ENCODE measurements at places on chromosomes 11 and 22.

DNA sequence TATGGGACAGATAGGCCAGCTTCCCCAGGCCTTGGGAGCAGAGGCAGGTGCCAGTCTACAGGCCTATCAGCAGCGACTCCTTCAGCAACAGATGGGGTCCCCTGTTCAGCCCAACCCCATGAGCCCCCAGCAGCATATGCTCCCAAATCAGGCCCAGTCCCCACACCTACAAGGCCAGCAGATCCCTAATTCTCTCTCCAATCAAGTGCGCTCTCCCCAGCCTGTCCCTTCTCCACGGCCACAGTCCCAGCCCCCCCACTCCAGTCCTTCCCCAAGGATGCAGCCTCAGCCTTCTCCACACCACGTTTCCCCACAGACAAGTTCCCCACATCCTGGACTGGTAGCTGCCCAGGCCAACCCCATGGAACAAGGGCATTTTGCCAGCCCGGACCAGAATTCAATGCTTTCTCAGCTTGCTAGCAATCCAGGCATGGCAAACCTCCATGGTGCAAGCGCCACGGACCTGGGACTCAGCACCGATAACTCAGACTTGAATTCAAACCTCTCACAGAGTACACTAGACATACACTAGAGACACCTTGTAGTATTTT lies 26.6 kb upstream of the L3MBTL2 start:
- ATAC-seq = no peak

DNA sequence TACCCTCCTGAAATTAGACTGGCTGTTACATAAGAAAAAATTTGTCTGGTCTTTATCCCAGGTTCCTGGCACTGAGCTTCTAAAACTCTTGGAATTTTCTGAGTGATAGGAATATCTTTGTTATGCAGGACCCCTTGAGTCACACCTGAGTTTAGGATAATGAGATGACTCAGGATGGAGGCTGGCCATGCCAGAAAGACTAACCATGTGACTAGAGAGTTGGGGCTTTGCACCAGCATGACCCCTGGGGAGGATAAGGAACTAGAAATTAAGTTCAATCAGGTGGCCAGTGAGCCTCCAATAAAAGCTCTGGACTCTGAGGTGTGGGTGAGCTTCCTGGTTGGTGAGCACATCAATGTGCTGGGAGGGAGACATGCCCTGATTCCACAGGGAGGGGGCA lies 88.1 kb downstream of the XRRA1 start:
- no peak for ATAC-seq

GRCh38 chr22:35930933-35931332 lies 97.7 kb downstream of the RBFOX2 start:
- ATAC-seq = peak; percentile 91

GRCh38 chr11:102416976-102417375 lies 35.6 kb downstream of the TMEM123 start:
- ATAC-seq = no peak

DNA sequence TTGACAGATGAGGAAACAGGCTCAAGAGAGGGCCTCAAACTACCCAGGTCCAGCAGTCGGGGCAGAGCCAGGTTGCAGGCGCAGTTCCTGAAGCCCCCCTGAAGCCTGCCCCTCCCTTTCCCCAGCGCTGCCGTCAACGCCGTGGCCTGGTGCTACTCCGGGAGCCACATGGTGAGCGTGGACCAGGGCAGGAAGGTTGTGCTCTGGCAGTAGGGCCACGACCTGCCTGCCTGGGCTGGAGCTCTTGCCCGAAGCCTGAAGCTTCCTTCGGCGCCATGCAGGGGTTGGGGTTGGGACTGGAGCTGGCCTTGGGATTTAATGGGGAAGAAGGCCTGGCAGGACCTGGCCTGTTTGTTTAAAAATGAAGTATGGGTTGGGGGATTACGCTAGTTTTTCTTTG lies 15.0 kb downstream of the ATG16L2 start:
- no peak for ATAC-seq

- ATAC-seq = no peak
Measured at GRCh38 chr11:75056814-75057213, 39.9 kb downstream of the OR2AT4 start.

DNA sequence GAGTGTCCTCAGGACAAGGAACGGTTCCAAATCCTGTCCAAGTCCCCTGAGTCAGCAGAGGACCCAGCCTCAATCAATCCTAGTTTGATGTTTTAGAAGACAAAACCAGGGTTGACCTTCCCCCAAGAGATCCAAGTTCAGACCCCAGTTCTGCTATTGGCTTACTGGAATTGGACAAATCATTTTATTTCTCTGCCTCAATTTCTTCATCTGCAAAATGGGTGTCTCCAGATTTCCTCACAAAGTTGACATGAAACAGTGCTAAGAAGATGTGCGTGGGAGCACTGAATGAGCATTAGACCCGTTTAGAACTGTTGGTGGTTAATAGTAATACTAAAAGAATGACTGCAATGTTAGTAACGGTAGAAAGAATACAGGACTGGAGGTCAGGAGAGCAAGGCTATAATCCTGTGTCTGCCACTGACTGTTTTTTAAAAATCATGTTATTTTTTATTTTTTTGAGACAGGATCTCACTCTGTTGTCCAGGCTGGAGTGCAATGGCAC lies 32.8 kb upstream of the SCUBE1 start:
- ATAC-seq = no peak

DNA sequence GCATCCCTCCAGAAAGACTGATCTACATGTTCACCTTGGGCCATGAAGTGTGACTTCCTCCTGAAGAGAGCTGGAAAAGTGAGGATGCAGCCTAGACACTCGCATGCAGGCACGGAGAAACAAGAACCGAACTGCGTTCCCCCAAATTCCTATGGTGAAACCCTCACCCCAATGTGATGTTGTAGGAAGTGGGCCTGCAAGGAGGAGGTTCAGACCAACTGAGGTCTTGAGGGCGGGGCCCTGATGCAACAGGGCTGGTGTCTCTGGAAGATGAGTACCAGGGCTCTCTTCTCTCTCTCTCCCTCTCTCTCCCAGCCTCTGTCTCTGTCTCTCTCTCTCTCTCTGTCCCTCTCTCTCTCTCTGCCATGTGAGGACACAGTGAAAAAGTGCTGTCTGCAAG lies 501.1 kb downstream of the BRD1 start:
- ATAC-seq = no peak

DNA sequence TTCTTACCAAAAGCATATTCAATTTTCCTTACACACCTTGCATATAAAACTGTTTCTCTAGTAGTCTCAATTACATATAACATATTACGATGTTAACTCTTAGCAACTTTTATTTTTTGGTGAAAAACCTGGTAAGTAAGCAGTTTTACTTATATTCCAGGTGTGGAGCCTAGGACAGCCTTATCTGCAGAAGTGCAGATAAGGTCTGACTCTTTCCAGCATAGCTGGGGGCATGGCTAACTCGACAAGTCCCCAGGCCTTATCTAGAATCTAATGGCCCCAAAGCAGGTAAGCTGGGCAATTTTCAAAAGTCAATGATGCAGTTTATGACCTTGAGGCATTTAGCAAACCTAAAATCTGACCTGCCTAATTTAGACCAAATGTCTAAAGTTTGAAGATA lies 4.2 kb upstream of the C1QTNF6 start:
- ATAC-seq = no peak

DNA sequence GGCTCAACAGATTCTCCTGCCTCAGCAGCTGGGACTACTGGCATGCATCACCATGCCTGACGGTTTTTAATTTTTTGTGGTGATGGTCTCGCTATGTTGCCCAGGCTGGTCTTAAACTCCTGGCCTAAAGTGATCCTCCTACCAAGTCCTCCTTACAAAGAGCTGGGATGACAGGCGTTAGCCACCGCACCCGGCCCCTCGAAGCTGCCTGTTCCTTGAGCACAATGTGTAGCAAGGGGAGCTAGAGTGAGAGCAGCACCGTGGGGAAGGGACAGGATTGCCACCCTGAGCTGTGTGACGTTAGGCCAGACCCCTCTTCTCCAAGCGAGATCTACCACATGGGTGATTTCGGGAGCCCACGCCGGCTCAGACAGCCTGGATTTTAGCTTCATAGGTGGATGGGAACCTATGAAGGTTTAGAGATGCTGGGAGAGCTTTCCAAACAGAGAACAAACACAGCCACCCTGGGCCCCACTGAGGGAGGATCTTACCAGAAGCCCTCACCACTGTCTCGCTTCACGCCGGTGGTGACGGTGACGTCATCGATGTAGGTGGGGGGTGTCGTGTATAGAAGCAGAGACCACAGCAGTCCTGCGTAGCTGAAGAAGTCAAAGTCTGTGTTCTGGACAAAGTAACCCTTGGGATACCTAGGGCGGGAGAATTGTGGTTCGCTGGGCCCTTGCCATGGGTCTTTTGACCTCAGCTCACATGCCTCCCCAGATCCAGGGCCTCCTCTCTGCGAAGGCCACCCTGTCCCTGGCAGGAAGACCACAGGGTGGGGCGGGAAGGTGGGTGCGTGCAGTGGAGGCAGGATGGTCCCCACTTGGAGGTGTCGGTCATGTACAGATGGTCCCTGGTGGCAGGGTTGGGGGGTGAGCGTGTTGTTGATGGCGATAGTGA lies 23.1 kb downstream of the RGL4 start:
- no peak for ATAC-seq

DNA sequence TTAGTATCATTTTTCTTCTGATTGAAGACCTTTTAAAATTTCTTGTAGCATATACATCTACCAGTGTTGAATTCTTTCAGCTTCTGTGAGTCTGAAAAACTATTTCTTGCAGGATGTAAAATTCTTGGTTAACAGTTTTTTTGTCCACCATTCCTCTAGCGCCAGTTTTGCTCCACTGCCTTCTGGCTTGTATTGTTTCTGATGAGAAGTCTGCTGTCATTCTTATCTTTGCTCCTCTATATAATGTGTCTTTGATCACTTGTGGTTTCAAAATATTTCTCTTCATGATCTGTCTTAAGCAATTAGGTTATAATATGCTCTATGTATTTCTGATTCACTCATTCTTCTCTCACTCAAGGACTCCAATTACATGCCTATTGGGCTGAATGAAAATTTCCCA lies 152.3 kb downstream of the INSC start:
- no peak for ATAC-seq
